ENCODE measurements at places on chromosomes 1 and 21. TPM values are rescaled to one million over a fixed set of nuclear protein-coding genes. Genes with fewer than 3 reads are reported as not detected.

DNA sequence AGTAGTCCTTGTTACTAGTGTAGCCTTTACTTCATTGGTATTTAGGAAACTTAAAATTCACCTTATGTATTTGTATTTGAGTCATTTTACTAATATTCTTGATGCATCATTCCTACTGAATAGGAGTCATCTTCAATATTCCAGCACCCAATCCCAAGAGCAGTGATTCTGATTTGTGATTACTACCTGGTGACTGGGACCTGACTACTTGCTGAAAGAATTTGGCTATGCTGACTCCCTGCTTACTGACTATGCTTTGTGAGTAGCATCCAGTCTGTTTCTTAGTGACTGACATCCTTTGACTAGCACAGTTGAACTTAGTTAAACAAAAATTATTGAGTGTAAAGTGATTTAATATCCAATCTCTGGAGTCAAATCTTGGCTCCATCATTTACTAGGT, 129.9 kb upstream of the NEGR1 start:
- DNase-seq: no peak

DNA sequence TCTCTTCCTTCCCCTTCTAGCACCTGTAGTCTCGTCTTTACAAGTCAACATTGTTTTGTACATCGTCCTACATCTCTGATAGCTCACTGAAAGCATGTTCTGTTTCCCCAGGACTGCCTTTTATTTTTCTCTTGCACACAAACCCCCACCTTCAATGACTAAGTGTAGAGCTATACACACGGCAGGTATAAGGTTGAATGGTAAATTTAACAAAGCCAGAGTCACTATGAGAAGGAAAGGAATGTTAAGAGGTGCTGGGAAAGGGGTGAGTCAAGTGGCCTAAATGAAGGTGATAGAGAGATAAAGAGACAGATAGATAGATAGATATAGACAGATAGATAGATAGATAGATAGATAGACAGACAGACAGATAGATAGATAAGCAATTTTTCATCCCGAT, 134.3 kb upstream of the ATP1B1 start:
- no peak for DNase-seq

GRCh38 chr1:10536133-10536770, 61.5 kb downstream of the PEX14 start:
- DNase-seq: no peak

GRCh38 chr1:77036560-77036959, 169.3 kb downstream of the ST6GALNAC5 start:
- DNase-seq: peak; percentile 10

DNA sequence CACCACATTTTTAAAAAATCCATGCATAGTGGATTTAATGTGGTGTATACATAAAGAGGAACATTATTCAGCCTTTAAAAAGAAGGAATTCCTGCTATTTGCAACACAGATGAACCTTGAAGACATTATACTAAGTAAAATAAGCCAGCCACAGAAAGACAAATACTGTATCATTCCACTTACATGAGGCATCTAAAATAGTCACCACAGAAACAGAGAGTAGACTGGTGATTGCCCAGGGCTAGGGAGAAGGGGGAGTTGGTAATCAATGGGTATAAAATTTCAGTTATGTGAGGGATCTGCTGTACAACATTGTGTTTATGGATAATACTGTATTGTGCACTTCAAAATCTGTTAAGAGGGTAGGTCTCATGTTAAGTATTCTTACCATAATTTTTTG, 10.0 kb downstream of the FAM163A start:
- DNase-seq: no peak

DNA sequence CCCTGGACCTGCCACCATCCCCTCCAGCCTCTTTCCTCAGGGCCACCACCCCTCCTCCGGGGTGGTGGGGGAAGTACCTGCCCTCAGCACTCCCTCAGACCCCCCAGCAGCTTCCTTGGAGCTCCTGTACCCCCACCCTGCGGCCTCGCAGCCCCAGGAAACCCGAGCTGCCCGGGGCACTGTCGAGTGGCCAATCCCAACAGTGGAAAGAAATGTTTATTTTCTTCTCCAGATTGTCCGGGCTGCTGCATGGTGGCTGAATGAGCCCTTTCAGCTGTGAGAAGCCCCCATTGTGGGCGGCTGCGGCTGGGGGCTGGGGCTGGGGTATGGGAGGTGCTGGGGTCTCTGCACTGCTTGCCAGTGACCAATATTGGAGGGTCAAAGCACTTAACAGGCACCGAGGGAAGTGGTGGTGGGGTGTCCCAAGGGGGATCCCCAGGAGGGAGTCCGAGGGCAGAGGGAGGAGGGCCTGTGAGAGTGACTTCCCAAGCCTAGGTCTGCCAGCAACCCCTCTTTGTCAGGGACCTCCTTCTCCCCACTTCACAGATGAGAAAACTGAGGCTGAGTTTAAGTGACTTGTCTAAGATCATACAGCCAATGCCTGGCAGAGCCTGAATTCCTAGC, 25.2 kb downstream of the RUNX3 start:
- no peak for DNase-seq

GRCh38 chr1:202811296-202812175, 782 bp downstream of the PCAT6 start:
- no peak for DNase-seq

Gene KCNE2
- polyA plus RNA-seq: not detected

Gene FAM72D
- polyA plus RNA-seq: 0.68 TPM

Gene OLFML3
- polyA plus RNA-seq: 105 TPM

Gene KIF21B
- 0.22 TPM for polyA plus RNA-seq

Gene ERG
- polyA plus RNA-seq: not detected

Gene TRNP1
- polyA plus RNA-seq: 50.7 TPM

Data from AG04450 (cell line).